Activated naive CD4-positive, alpha-beta T cell treated with anti-CD3 and anti-CD28 coated beads, Interleukin-2, amount 10 ng/mL, durations not matched to agents 7 days and 5 days (primary cell): ENCODE measurements at places on chromosomes 16 and 17.

DNA sequence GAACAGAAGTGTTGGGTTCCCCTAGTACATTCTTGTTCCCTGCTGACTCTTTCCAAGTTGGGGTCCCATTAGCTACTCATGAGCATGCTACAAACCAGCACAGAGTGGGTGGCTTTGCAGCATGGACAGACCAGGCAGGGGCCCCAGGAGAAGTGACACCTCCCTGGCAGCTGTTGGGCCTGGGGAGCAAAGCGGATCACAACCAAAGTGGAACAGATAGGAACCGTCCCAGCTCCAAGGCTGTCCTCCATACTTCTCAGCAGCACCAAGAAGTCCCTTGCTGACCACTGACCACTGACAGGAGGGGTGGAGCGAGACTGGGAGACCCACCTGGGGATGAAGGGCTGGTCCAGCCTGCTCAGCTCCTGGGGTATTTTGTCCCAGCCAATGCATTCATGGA lies 12.4 kb upstream of the GFAP start:
- DNase-seq, result no peak

DNA sequence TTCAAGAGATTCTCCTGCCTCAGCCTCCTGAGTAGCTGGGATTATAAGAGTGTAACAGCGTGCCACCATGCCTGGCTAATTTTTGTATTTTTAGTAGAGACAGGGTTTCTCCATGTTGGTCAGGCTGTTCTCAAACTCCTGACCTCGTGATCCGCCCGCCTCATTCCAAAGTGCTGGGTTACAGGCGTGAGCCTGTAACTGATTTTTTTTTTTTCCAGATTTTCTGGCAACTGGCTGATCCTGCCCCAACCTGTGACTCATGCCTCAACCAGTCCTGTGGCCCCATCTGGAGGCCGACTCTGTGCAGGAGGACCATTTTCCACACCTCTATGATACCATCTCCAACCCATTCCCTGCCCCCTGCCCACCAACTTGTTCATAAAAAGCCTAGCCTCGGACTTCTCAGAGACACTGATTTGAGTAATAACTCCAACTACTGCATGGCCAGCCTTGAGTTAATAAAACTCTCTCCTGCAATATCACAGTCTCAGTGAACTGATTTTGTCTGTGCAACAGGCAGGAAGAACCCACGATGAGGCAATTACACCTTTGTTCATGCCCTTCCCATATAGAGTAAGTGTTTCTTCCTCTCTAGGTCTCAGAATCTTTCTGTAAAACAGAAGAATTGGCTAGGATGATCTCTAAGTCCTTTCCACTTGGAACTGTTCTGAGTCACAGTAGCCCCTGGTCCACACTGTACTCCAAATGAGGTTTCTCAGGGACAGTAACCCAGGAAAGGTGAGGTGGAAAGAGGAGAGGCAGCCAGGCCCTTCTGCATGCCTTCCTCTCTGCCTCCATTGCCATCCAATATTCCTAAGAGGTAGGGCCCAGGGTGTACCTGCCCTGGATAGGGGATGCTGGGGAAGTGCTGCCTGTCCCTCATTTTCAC lies 8.8 kb upstream of the CNOT1 start:
- DNase-seq, result peak; percentile 24

GRCh38 chr17:9715503-9716016 lies 70.2 kb downstream of the USP43 start:
- DNase-seq, result no peak

DNA sequence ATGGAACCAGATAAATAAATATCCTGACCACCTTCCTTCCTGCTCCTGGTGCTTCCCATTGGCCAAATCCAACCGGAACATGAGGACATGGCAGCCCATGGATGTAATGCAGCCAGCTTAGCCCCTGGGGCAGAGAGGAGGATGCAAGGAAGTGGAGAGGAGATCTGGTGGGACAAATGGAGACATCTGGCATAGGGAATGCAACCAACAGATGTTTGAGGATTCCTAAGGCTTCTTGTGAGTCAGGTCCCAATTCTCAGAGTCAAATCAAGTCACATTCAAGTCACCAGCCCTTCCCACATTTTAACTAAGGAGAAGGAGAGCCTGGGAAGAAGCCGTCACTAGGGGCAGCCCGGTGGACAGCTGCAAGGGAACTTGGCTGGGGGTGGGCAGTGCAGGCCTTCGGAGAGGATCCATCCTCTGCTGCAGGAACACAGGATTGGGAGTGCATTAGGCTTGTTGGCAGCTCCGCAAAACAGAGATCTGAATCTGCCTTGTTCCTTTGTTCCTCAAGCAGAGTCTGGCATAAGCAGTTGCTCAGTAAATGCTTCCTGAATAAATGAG lies 62.8 kb upstream of the HS3ST2 start:
- no peak for DNase-seq

- no peak for DNase-seq
These were observed 159.9 kb downstream of the AXIN2 start for GRCh38 chr17:65401561-65401960.

DNA sequence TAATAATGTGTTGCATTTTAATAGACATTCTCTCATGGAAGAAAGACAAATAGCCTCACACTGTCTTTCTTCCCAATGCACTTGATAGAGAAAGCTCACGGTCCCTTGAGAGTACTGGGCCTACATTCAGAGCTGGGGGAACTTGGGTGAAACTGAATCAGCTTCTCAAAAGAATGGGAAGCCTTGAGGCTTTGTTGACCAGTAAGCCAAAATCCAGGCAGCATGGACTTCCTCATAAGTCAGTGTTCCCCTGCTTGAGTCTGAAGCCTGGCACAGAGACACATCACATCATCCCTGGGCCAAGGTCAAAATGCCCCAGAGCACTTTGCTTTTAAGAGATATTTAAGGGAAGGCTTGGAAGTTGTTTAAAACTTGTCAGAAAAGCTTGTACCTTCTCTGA lies 302.2 kb upstream of the SALL1 start:
- DNase-seq, result no peak

- peak; percentile 95 for DNase-seq
These were observed 29.6 kb downstream of the ZNF778 start for GRCh38 chr16:89246903-89247733.

DNA sequence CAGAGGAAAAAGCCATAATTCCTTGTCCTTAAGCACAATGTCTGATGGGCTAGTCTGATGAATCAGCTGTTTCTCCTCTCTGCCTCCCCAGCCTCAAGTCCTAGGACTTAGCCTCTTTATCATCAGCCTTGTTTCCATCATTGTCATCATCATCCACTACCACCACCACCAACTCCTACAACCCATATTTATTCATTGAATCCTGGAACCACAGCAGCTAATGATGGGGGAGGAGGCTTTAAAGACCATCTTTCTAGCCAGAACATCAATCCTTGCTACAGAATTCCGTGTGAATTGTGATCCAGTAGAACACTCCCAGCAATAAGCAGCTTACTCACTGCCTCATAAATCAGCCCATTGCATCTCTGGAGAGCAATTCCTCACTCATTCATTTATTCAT lies 97.6 kb upstream of the TMEM132E start:
- DNase-seq, result no peak

- no peak for DNase-seq
These were observed at the start of gene SEBOX for GRCh38 chr17:28364665-28365363. TSS of gene SEBOX (minus strand) at chr17:28365199. CDS start at chr17:28365151, 48 bp downstream.

DNA sequence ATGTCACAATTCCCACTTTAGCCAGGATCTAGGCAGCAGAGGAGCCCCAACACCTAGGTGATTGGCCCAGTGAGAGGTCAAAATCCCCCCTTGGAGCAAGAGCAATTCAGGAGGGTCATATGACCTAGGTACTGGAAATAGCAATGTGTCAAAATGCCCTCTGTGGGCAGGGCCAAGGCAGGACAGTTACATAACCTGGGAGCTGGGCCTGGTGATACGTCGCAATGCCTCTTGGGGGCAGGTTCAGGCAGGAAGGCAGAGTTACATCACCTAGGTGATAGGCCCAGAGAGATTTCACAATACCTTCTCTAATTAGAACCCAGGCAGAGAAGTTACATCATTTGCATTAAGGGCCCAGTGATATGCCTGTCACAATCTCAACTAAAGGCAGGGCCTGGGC lies 1906.3 kb downstream of the TP53TG3F start:
- no peak for DNase-seq

- no peak for DNase-seq
These were observed 36.0 kb downstream of the NTN1 start for GRCh38 chr17:9057310-9057709.

GRCh38 chr17:67685351-67685750 lies 32.4 kb upstream of the NOL11 start:
- no peak for DNase-seq

DNA sequence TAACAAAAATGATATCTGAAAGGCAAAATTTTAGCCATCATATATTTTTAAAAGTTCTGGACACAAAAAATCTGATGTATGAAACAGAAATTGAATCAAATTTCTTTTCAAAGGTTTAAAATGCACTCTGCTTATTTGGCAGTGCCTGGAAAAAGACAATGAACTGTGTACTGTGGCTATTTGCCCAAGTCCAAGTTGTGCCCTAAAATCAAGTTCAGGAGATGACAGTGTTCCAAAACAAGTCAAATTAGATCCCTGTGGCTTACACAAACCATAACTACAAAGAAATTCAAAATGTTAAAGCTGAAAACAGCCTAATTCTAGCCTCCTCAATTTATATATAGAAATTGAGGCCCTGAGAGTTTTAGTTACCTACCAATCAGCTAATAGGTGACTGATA lies 25.6 kb downstream of the CMC2 start:
- DNase-seq, result no peak

- DNase-seq, result peak; percentile 45
These were observed 858 bp upstream of the ASPSCR1 start for GRCh38 chr17:81976332-81977210.

GRCh38 chr17:4750606-4751005 lies 10.9 kb upstream of the CXCL16 start:
- no peak for DNase-seq

- no peak for DNase-seq
These were observed 29.1 kb upstream of the CRHR1 start for GRCh38 chr17:45755050-45755449.

- DNase-seq, result no peak
These were observed 15.2 kb upstream of the CLEC18C start for GRCh38 chr16:70158261-70158939.

DNA sequence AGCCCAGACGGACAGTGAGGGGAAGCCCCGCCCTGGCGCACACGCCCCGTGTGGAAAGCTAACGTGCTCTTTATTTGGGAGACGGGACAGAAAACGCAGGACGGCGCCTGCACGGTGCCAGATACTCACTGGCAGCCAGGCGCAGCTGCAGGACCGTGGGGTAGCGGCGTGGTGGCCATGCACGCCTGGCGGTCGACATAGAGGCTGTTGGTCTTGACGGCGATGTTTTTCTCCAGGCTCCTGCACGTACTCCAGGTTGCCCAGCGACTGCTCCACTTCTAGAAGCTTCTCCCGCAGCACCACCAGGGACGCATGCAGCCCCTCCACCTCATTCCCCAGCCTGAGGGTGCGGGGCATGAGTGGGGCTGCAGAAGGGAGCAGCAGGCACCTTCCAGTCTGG lies 5.1 kb upstream of the C1QTNF8 start:
- DNase-seq, result no peak

DNA sequence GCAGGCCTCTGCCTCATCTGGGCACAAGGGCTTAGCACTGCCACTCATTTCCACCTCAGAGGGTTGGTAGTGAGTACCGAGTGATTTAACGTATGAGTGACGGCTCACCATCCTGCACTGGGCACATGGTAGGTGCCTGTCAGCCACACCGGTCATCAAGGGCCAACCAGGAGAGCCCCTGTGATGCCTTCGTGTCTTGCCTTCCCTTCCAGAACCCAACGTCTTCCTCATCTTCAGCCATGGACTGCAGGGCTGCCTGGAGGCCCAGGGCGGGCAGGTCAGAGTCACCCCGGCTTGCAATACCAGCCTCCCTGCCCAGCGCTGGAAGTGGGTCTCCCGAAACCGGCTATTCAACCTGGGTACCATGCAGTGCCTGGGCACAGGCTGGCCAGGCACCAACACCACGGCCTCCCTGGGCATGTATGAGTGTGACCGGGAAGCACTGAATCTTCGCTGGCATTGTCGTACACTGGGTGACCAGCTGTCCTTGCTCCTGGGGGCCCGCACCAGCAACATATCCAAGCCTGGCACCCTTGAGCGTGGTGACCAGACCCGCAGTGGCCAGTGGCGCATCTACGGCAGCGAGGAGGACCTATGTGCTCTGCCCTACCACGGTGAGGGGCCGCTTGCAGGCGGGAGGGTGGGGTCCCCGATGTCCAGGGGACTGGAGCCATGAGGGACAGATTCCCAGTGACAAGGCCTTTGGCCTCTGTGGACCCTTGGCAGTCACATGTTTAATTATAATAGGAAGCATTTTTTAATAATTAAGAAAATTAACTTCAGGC lies 37.1 kb downstream of the MRC2 start:
- no peak for DNase-seq

GRCh38 chr16:12339686-12340085 lies 363.2 kb downstream of the SNX29 start:
- DNase-seq, result no peak

DNA sequence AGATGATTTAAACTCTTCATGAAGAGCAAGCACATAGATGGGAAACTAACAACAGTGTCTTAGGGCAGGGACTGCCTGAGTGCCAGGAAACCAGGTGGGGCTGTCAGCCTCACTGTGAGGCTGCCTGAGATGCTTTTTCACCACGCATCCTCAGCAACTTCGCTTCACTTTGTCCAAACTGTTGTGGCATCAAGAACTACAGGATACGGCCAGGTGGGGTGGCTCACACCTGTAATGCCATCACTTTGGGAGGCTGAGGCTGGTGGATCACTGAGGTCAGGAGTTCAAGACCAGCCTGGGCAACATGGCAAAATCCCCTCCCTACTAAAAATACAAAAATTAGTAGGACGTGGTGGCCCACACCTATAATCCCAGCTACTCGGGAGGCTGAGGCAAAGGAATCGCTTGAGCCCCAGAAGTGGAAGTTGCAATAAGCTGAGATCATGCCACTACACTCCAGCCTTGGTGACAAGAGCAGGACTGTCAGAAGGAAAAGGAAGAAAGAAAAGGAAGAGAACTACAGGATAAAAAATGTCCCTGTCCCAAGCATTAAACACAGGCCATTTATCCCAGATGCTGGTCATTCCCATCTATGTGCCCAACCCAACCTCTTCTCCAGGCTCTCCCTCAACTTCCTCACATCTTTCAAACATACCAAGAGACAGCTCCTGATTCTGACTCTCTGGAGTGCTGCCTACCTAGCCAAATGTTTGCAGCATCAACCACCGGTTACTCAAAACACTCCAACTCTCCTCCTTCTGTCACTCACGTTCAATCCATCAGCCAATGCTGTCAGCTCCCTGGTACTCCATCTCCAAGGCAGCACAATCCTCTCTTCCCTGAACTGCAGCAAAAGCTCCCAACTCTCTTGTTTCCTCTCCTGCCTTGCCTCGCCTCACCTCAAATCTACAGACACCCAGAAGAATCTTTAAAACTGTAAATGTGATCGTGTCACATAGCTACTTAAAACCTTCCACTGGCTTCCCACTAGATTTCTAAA lies 1.6 kb downstream of the EIF4A3 start:
- DNase-seq, result peak; percentile 42

- no peak for DNase-seq
These were observed 16.0 kb downstream of the CSNK1D start for GRCh38 chr17:82257473-82257872.

- DNase-seq, result peak; percentile 34
These were observed 18.6 kb downstream of the FLOT2 start for GRCh38 chr17:28878981-28879380.
